ENCODE measurements at places on chromosomes 7 and 10. TPM values are rescaled to one million over a fixed set of nuclear protein-coding genes. Genes with fewer than 3 reads are reported as not detected.

DNA sequence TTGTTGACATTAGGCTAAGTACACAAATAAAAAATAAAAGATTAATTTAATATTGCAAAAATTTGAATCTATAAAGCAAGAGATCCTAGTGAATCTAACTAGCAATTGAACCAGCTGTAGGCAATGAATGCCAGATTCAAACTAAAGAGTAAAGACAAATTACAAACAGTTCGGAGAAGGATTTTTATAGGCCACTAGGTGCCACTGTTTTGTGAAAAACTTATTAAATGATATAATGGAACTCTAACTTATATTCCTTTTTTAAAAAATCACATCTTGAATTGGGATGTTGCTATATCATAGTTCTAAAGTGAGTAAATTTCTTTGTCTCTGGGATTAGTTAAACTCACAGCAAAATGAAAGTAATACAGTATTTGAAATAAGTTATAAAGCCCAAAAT, 39.1 kb upstream of the GNAI1 start:
- DNase-seq = no peak

GRCh38 chr10:103139803-103140202, 53.3 kb downstream of the NT5C2 start:
- no peak for DNase-seq

Gene IFIT1B
- total RNA-seq = 0.14 TPM

DNA sequence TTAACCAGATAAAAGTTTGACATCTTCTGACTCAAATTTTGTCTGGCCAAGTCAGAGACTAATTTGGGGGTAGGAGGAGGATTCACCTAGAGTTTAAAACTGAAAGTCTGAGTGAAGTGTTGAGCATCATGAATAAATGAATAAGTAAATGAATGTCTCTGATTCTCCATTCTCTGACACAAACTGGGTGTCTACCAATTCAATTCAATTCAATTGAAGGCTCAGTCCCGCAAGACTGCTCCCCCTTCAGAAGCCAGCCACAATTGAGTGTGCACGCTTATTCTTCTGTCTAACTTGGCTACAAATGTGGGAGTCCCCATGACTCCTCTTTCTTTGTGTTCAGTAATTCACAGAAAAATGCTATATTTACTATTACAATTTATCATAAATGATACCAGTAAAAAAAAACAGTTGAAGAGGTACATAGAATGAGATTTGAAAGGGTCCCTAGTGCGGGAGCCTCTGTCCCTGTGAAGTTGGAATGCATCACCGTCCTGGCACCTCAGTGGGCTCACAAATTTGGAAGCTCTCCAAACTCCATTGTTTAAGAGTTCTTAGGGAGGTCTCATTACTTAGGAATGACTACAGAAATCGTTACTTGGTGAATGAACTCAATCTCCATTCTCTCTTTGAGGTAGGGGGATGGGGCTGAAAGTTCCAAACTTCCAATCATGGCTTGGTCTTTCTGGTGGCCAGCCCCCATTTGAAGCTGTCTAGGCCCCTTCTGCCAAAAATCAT, 243.7 kb upstream of the PHYHIPL start:
- no peak for DNase-seq

DNA sequence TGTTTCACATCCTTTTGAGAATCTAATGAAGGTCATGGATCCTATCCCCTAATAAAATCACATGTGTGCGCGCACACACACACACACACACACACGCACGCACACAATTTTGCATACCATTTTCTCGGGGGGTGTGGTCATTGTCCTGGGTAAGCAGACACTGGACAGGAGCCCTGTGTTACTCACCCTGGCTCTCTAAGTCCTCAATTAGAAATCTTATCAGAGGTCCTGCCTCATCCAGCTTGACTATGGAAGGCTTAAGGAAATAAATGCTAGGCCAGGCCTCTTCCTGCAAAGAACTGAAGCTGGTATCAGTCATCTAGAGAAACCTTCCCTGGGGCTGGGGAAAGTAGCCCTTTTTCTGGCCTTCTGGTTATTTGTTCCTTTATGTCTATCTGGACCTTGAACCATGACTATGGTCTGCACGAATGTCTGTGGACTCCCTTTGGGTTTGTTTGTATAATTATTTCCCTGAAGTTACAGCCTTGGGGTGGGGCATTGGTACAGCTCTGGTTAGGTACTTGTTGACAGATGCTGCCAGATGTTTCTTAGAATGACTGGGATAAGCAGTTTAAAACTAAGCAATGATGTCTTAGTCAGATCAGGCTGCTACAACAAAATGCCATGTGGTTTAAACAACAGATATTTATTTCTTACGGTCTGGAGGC, 208.5 kb downstream of the CCDC3 start:
- DNase-seq = no peak

DNA sequence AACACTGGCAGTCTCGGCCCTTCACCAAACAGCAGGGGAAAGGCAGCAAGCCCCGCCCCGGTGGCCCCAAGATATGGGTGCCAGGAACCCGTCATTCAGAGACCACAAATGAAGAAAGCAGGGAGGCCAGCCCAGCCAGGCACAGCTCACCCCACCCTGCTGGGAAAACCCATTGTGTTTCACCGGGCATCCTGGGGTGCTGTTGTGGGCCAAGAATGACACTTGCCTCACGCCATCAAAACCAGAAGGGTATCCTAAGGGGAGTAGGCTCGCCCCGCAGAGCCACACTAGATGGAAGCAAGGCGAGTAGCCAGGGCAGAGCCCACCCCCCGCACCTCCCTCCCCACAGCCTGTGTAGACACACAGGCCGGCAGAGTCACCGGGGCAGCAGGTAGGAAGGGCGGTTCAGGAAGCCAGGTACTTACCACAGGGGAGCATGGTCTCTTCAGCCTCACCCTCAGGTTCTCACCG, 72.5 kb upstream of the KCNMA1 start:
- DNase-seq = no peak

DNA sequence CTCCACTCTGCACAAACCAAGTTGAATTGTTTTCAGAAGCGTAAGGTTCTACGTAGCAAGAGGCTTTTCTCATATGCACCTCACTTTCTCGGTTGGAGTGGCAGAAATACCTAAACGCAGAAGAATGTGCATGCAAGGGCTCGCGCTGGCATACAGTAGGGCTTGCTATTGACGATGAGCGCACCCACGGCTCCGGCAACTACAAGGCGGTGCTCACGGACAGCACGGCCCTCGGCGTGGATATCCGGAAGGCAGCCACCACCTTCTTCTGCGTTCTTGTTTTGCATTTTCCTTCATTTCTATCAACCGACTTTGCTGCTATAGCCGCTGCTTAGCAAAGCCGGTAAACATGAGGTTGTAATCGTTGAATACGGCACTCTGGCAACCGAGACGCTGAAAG, 51.1 kb upstream of the UBE3C start:
- DNase-seq = no peak

GRCh38 chr7:158252081-158252836, 335.4 kb downstream of the PTPRN2 start:
- no peak for DNase-seq

Gene ZNF488
- total RNA-seq = not detected

DNA sequence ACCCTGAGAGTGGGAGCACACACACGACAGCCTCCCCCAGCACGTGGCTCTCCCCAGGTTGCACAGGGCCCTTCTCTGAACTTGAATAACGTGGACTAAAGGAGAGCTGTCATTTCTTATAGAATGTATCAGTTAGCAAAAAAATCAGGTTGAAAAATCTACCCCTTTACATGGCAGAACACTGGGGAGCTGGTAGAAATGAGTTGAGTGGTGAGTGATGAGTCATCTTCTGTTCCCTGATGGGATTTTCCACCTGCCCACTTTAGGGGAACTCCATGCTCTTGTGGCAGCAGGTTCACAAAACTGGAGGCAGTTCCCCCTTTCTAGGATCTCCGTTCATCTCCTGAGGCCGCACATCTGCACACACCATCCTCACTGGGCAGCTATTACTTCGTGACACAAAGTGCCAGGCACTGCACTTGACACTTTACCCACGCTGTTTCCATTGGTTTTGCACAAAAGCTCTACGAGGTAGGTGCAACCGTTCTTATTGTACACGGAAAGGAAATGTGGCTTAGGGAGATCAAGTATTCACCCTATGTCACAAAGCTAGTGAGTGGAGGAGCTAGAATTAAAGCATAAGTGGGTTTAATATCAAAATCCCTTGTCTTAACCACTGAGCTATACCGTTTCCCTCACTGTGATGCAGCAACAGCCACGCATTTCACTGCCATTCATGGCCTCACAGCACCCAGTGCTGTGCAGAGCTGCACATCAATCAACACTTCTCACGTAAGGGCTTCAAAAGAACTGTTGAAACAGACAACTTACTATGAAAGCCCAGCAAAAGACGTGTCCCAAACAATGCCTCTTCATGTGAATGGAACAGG, 80.2 kb downstream of the RNF216 start:
- DNase-seq = no peak

- DNase-seq = no peak
Measured at GRCh38 chr7:140512317-140513000, 33.2 kb upstream of the MKRN1 start.

DNA sequence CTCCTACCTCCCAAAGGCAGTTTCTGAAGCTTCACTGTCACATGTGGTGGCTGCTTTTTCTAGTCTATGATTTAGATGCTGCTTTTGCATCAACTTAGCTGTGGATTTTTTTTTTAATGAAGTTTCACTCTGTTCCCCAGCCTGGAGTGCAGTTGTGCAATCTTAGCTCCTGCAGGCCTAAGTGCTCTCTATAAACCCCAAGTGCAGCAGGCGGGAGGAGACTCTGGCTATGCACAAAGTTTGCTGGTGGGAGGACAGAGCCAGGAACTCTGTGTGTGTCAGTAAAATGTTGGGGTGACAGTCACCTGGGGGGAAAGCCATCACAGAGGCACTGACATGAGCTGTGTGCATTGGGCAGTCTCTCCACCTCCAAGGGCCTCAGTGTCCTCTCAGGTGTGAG, 138.8 kb upstream of the FAM20C start:
- no peak for DNase-seq

Gene CYP17A1
- total RNA-seq = not detected

- no peak for DNase-seq
Measured at GRCh38 chr10:124608093-124608721, 136.0 kb downstream of the FAM53B start.

- no peak for DNase-seq
Measured at GRCh38 chr7:2024567-2024918, 208.2 kb downstream of the MAD1L1 start.

GRCh38 chr10:104498347-104499081, 142.6 kb upstream of the SORCS3 start:
- DNase-seq = no peak

Gene GFRA1
- not detected for total RNA-seq

DNA sequence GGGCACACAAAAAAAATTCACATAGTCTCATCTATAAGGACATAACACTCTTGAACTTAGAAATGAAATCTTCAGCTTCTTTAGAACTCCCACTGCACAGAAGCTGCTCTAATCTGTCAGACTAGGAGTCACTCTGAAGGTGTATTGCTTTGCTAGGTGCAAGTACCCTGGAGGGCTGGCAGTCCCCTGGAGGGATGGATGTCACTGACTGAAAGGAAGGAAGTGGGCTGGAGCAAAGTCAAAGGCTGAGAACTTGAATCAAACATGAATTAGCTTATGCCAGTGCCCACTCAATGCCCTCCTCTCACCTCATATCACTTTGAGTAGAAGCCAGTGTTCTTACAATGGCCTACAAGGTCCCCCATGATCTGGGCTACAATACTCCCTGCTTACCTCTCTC, 140.3 kb upstream of the ANKRD1 start:
- no peak for DNase-seq

Gene MRLN
- 0.56 TPM for total RNA-seq

Gene ATP5MK
- total RNA-seq = 107 TPM

Gene H2AZ2
- total RNA-seq = 156 TPM

GRCh38 chr10:43906490-43906889, 257.8 kb upstream of the ZNF32 start:
- no peak for DNase-seq

Gene PAPOLB
- not detected for total RNA-seq

DNA sequence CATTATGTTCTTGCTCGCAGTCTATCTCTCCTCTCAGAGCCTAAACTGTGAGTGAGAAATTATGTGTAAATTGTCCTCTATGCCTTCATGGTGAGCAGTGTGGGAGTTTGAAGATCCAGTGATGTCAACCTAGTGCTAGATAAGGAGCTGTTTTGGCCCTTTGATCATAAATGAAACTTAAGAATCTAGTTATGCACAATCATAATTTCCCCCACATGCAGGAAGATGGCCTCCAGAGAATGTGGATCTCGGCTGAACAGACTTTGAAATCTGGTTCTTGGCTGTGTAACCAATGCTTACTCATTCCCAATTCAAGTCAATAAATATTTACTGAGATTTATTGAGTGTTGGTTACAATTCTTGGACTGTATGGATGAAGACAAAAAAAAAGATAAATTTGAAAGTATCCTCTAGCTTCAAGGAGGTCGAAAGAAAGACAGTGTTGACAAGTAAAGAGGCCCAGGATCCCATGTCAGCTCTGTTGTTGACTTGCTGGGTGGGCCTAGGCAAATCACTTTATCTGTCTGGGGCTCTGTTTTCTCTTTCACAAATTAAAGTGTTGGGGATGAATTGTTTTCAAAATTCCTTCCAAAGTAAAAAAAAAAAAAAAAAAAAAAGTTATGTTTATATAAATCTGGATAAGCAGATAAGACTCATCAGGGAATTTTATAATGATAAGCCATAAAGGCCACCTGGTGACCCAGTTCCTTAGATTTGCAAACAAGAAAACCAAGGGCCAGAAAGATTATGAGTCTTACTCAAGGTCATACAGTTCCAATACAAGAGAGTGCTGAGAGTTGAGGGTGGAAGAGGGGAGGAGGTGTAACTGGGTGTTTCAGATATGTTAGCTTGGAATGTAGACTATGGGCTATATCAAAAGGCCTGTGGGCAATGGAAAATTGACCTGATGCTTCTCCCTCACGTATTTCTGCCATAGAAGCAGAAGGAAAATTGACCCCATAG, 969.9 kb downstream of the KCNMA1 start:
- no peak for DNase-seq

Gene EDRF1
- 39.0 TPM for total RNA-seq

Gene DOCK1
- not detected for total RNA-seq

Gene HOXA9
- not detected for total RNA-seq

- DNase-seq = no peak
Measured at GRCh38 chr7:81234896-81235295, 316.0 kb upstream of the SEMA3C start.

- no peak for DNase-seq
Measured at GRCh38 chr10:113867904-113868303, 13.4 kb downstream of the NHLRC2 start.

DNA sequence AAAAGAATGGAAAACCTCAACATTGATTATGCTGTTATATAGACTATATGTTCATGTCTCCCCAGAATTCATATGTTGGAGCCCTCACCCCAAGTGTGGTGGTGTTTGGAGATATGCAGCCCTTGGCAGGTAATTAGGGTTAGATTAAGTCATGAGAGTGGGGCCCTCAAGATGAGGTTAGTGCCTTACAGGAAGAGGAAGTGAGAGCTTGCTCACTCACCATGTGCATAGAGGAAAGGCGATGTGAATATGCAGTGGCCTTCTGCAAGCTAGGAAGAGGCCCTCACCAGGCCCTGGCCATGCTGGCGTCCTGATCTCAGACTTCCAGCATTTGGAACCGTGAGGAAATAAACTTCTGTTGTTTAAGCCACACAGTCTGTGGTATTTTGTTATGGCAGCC, 14.8 kb downstream of the ZNF33A start:
- DNase-seq = no peak

Data from CD4-positive, alpha-beta T cell (primary cell).